Erythroblast (primary cell): ENCODE measurements at places on chromosomes 1 and 21.

DNA sequence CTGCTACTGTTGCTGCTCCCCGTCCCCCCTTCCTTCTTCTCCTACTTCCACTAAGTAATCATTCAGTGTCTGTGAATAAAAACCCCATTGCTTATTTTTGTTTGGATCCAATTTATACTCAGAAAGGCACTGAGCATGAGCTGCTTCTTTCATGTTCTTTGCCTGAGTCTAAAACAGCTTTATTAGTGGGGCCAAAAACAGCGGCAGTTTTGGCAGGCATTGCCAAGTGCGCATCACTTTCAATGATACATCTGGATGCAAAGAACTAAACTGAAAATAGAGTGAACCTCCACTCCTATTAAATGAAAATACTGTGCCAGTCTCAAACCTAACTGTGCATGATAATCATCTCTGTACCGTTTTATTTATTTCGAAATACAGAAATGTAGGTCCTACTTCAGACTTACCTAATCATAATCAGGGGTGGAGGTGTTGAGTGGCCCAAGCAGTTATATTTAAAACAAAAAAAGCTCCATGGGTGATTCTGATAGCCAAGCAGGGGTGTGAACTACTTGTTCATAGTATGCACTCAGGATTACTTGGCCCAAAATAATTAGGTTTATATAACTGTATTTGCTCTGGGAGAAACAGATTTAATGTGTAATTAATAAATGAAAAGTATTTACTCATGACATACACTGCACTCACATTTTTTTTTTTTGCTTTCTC lies 48.4 kb downstream of the NEK7 start:
- DNase-seq: no peak

DNA sequence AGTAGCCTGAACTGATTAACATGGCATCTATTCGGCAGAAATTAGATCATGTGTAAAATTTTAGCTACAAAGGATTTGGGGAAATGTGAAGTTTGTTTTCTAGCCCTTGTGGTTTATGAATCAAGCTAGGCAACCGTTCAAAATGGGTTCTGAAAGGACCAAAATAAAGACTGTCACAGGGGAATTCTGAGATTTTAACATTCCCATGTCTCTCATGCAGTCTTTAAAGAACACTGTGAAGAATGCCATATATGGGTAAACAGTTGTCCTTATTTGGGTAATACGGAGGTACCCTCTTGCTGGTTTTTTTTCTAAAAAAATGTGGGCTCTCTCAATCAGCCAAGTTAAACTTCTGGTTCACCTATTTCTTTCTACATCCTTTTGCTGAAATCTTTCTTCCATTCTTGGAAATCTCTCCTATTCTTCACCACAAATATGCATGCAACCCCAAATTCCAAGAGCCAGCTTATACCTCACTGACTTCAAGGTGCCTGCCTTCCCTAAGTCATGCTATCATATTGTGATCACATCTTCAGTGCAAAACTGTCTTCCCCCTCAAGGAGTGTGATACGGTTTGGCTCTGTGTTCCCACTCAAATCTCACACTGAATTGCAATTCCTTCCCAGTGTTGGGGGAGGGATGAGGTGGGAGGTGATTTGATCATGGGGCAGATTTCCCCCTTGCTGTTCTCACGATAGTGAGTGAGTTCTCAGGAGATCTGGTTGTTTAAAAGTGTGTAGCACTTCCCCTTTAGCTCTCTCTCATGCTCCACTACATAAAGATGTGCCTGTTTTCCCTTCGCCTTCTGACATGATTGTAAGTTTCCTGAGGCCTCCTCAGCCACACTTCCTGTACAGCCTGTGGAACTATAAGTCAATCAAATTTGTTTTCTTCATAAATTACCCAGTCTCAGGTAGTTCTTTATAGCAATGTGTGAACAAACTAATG lies 308.7 kb downstream of the TTLL7 start:
- DNase-seq: no peak

GRCh38 chr1:156999596-157000320 lies 45.8 kb downstream of the ARHGEF11 start:
- no peak for DNase-seq

DNA sequence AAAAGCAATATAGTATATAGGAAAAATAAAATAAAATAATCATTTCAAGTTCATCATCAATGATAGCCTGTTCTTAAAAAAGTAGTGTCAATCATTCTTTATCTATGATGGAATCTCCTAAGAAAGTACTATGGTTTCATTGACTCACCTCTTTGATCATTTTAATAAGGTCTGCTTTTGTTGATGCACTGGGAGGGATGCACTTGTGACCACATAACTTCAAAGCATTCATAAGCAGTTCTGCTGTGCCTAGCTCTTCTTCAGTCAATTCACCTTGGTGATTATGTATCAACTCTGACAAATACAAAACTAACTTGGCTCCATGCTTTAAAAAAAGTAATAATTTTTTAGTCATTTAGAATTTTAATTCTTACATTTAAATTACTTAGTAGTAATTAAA lies 84.8 kb upstream of the GNG4 start:
- DNase-seq: no peak

GRCh38 chr1:187692799-187693198 lies 864.0 kb downstream of the PLA2G4A start:
- DNase-seq: no peak

DNA sequence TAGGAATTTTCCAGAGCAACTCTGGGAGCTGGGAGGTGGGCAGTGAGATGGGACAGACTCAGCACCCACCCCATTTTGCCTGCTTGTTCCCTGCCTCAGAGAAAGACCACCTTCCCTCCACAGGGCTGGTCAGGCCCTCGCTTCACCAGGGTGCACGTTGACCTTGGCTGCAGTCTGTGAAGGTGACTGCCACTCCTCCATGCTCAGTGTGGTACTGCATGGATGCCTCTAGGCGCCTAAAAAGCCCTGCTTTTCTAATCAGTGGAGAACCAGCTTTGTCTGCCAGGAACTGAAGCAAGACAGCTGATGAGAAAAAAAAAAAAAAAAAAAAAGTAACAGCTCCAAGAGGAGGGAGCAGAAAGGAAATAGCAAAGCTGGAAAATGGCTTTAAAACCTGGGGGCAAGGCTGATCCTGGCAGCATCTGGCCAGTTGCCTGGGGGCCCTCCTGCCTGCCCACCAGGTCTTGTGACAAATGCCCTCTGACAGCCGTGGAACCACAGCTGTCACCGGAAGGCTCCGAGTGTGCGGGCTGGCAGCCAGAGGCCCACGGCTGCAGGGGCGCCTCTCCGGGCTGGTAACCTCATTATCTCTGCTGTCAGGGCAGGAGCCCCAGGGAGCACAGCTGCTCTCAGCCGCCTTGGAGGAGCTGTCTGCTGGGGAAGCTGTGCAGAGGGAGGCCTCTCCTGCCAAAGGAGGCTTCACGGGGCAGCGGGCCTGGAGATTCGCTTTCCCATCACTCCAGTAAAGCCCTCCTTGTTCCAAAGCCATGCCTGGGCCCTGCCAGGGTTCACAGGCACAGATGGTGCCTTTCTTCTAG lies 13.7 kb downstream of the KIAA1614 start:
- DNase-seq: peak; percentile 87

DNA sequence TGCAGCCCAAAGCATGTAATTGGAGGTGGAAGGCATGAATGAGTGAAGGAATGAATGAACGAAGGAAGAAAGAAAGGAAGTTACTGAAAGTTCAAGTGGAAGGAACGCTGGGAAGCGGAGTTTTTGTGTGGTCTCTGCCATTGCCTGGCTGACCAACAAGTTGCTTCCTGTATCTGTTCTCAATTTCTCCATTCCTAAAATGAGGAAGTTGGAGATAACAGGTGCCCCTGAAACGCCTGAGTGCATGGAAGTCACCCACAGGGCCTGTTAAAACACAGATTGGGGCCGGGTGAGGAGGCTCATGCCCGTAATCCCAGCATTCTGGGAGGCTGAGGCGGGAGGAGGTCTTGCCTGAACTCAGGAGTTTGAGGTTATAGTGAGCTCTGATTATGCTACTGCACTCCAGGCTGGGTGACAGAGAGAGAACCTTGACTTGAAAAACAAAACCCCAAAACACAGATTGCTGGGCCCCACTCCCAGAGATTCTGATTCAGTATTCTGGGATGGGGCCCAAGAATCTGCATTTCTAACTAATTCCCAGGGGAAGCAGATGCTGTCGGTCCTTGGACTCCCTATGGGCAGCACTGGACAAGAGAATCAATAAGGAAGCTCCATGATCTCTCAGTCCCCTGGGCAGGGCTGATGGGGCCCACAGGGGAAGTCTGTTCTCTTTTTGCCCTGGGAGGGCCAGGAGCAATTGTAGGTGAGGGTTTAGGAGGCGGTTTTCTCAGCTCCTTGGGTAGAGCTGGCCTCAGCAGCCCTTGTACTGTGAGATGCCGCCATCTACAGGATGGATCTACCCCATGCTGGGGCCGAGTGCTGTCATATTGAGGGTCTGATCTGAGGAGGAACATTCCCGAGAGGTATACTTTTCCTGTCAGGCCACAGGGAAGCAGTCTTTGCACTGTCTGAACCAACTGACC lies 3.3 kb upstream of the CNR2 start:
- peak; percentile 75 for DNase-seq

DNA sequence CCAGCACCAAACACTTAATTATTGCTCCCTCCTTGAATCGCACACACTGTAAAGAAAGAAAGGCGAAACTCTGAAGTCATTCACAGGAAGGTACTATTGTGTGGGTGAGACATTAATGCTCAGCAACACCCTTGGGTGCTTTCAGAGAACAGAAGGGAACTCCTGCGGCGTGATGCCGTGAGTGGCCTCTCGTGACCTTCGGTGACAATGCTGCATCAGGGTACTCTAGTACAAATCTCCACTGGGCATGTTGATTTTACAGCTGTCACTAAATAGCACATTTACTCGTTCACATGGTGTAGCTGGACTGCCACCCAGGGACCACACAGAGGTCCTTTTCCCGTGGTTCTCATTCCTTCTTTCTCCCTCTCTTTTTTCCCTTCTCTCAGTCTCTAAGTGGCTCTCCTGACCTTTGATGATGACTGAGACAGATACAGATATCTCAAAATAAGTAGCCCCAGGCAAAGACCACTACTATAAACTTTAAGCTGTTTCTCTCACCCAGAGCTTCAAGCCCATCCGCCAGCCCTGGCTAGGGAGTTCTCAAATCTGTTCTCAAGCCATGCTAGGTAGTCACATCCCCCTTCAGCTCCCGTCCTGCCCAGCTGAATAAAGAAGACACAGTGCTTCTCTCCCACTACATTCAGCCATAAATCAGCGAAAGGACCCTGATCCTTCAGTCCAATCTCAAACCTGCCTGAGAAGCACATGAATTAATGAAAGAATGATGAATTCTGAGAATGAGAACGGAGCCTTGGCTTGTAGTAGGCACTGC lies 223.4 kb upstream of the FMN2 start:
- no peak for DNase-seq

- DNase-seq: no peak
Measured at GRCh38 chr1:205921570-205921909, 21.7 kb downstream of the SLC26A9 start.

GRCh38 chr1:196088541-196088940 lies 519.7 kb downstream of the KCNT2 start:
- no peak for DNase-seq

DNA sequence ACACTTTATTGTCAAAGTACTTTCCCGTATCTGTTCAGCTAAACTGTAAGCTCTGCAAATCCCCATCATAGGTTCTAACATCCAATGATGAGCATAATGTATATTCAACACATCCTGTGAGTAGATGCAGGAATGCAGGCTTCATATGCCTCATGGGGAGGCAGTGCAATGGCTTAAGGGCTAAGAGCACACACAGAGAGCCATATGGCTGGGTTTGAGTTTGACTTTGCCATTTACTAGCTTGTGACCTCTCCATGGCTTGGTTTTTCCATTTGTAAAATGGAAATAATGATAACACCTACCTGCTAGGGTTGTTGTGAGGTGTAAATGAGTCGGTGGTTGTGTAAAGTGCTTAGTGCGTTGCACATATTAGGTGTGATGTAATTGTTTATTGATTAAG lies 13.4 kb downstream of the RCSD1 start:
- no peak for DNase-seq

GRCh38 chr1:41498804-41499203 lies 14.3 kb upstream of the EDN2 start:
- no peak for DNase-seq

DNA sequence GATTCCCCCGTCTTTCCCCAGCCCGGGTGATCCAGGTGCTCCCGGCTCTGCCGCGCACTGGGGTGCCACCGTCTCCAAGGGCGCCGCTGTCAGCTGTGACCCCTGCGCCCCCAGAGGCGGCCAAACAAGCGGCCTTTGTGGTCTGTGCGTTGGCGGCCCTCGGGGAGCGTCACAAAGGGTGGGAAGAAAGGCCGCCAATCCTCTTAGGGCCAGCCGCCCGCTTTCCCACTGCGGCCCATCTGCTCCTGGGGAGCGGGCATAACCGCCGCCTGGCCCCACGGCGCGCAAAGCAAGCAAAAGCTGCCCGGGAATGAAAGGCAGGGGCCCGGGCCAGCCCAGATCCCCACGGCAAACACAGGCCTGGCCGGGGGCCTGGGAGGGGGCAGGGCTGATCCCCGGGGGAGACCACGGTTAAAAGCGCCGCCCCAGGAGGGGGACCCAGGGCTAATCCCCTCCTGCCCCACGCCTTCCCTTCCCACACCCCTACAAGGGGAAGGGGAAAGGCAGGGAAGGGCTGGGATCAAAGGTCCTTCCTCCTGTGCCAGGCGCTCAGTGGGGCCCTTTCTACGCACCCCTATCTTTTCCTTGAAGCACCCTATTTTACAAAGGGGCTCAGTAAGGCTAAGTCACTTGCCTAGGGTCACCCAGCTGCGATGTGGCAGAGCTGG lies 24.0 kb downstream of the C1QB start:
- no peak for DNase-seq
